ENCODE measurements at places on chromosomes 4 and X.

DNA sequence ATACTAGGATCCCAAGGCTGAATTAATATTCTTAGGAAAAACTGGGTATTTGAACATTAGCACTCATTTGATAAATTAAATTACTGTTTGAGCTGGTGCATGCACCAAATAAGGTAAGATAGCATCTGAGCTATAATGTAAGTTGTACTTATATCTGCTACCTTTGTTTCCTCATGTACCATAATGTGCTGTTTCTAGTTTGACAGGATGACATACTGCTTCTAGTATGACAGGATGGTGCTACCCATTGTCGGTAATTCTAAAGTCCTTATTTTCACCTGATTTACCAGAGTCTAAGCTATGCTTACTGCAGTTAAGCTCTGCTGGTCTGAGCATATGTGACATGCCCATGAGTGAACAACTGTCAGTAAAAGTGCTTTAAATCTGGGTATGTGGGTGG is 1017.5 kb upstream of the IGFBP7 start:
- no peak for DNase-seq

- no peak for DNase-seq
Measured at GRCh38 chr4:55351824-55352223, 5.8 kb downstream of the SRD5A3 start.

GRCh38 chrX:112197840-112198239 is 115.3 kb upstream of the TRPC5 start:
- no peak for DNase-seq

DNA sequence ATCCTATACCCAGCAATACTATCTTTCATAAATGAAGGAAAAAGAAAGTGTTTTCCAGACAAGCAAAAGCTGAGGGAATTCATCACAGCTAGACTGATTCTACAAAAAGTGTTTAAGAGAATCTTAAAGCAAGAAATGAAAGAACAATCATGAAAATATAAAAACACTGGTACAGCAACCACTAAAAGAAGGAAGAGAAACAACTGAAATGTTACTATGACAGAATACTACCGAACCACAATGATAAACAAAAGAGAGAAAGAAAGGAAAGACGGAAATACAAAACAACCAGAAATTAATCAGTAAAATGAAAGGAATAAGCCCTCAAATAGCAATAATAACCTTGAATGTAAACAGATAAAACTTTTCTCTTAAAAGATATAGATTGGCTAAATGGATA is 110.8 kb upstream of the AFF2 start:
- DNase-seq = no peak

GRCh38 chr4:78298618-78299017 is 241.5 kb downstream of the FRAS1 start:
- DNase-seq = no peak

DNA sequence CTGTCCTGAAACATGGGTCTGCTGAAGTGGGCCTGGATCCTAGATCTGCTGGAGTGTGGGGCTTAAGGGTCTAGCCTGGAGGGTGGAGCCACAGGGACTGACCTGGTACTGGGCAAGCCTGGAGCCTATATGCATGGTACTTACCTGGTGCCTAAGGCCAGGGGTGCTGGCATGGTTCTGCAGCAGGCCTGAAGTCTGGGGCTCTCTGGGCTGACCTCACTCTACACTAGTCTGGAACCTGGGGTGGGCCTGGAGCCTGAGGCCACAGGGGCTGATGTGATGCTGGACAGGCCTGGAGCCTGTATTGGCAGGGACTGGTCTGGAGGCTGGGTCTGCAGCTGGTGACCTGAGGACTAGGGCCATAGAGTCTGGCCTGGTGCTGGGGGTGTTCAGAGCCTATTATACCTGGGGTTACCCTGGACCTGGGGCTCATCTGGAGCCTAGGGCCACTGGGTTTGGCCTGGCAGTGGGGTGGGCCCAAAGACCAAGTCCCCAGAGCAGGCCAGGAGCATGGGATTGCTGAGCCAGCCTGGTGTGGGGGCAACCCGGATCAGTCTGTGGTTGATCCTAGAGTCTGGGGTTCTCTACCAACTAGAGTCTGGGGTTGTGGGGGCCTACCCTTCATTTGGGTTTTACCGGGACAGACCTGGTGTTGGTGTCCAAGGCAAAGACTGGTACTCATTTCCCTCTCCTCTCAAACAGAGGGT is 179.6 kb downstream of the SLC4A4 start:
- no peak for DNase-seq

DNA sequence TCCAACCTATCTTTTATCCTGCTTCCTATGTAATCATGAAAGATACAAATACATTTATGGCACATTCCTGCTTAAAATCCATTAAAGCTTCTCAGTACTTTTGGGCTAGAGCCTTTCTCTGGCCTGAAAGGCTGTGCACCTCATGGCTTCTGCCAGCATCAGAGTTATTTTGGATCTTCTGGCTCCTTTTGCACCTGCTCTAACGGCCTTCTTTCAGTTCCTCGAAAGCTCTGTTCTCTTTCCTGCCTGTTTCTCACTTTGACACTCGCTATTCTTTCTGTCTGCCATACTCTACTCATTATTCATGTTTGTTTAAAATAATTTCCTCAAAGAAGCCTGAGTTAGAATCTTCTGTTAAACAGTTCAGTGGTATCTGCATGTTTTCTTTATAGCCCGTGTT is 86.0 kb downstream of the LRP2BP start:
- DNase-seq = no peak

DNA sequence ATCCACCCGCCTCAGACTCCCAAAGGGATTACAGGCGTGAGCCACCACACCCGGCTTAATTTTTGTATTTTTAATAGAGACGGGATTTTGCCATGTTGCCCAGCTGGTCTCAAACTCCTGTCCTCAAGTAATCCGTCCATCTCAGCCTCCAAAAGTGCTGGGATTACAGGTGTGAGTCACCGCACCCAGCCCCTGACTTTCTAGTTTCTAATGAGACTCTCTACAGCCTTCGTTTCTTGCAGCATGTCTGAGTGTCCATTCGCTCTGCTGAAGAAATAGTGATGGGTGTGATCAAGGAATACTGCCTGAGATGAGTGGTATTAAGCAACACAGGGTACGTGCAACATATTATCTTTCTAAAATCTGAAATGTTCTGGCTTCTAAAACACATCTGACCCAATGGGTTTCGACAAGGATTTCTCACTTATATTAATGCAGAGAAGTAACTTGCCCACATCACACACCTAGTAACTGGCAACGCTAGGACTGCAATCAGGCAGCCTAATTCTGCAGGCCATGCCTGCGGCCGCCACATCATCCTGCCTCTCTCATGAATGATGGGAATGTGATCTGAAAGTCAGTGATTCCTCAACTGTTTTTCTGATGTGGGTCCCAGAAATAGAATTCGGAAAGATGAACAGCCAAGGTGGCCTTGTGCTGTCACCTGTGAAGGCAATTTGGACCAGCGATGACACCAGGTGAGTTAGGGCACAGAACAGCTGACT is 74.3 kb downstream of the RBM47 start:
- peak; percentile 37 for DNase-seq

- DNase-seq = no peak
Measured at GRCh38 chr4:74120086-74120485, 21.1 kb upstream of the CXCL2 start.
